ENCODE measurements at places on chromosomes 12 and 14.

GRCh38 chr12:5173511-5174011 is 129.9 kb downstream of the KCNA5 start:
- H3K4me3 ChIP-seq = no peak overlapping the region
- no peak for DNase-seq
- H3K27ac ChIP-seq = no peak overlapping the region

- DNase-seq = no peak
- no peak overlapping the region for H3K4me3 ChIP-seq
- H3K36me3 ChIP-seq = no peaks in the 10 kb centered on the region
Observed at GRCh38 chr12:84508851-84509260, 403.7 kb downstream of the SLC6A15 start.

GRCh38 chr14:103627073-103628025 is 1.7 kb upstream of the KLC1 start:
- peaks cover 15% of the 10 kb centered on the region for H3K4me1 ChIP-seq
- no peak for DNase-seq
- peak overlapping the region; percentile 84 for H3K4me3 ChIP-seq
- no peaks in the 10 kb centered on the region for H3K27me3 ChIP-seq
- H3K27ac ChIP-seq = peak overlapping the region; percentile 94

- no peak overlapping the region for H3K27ac ChIP-seq
- peaks cover 2% of the 10 kb centered on the region for H3K36me3 ChIP-seq
- peaks cover 4% of the 10 kb centered on the region for H3K4me1 ChIP-seq
- no peaks in the 10 kb centered on the region for H3K27me3 ChIP-seq
- DNase-seq = no peak
Observed at GRCh38 chr12:50545786-50546185, 41.0 kb downstream of the DIP2B start.

DNA sequence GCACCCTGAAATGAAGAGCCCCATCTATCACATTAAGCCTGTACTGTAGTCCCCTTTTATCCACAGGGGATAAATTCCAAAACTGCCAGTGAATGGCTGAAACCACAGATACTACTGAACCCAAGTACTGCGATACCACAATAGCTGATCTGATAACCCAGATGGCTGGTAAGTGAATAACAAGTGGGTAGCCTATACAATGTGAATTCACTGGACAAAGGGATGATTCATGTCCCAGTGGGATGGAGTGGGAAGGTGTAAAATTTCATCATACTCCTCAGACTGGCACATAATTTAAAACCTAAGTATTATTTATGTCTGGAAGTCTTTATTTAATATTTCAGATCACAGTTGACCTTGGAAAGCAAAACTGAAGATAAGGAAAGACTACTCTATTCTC is 201.3 kb downstream of the GPHN start:
- H3K4me3 ChIP-seq = no peak overlapping the region
- no peak for DNase-seq
- peaks cover 2% of the 10 kb centered on the region for H3K4me1 ChIP-seq
- H3K27me3 ChIP-seq = no peaks in the 10 kb centered on the region

GRCh38 chr12:88207921-88208620 is 66.0 kb downstream of the TMTC3 start:
- no peak overlapping the region for H3K4me3 ChIP-seq
- no peak overlapping the region for H3K27ac ChIP-seq
- H3K27me3 ChIP-seq = peaks cover 20% of the 10 kb centered on the region
- H3K4me1 ChIP-seq = no peaks in the 10 kb centered on the region
- DNase-seq = no peak

DNA sequence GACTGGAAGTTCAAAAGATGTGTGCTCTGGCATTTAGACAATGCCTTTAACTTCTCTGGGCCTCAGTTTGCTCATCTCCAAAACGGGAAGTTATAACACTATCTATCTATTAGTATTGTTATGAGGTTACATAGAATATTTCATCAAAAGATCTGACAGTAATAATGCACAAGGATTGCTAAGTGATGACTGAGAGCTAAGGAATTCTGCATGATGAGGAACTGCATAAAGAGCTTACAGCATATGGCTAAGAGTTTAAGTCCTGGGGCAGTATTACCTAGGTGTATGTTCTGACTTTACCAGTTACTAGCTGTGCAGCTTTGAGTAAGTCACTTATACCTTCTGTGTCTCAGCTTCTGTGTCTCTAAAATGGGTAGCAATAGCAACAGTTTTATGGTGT is 160.1 kb upstream of the TMPO start:
- DNase-seq = no peak
- H3K4me1 ChIP-seq = peaks cover 2% of the 10 kb centered on the region
- H3K36me3 ChIP-seq = no peaks in the 10 kb centered on the region
- H3K27me3 ChIP-seq = peaks cover 37% of the 10 kb centered on the region
- H3K27ac ChIP-seq = no peak overlapping the region
- no peak overlapping the region for H3K4me3 ChIP-seq

- no peaks in the 10 kb centered on the region for H3K27me3 ChIP-seq
- H3K4me1 ChIP-seq = no peaks in the 10 kb centered on the region
- no peak overlapping the region for H3K27ac ChIP-seq
- no peaks in the 10 kb centered on the region for H3K36me3 ChIP-seq
- DNase-seq = no peak
- no peak overlapping the region for H3K4me3 ChIP-seq
Observed at GRCh38 chr12:40634517-40635131, 57.6 kb upstream of the CNTN1 start.

DNA sequence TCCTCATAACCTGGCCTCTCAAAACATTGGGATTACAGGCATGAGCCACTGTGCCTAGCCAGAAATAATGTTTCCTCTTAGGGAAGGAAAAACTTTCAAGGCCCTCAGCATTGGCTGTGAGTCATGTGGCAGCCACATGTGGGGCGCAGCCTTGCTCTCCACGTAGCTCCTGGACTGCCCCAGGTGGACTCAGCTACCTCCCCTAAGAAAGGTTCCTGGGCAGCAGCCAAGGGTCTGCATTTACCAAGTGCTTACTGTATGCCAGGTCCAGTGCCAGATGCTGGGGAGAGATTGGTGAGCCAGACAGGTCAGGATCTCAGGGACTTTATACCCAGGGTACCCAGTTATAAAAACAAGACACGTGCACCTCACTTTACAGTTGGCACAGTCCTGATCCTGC is 3.7 kb upstream of the TRPV4 start:
- H3K4me3 ChIP-seq = no peak overlapping the region
- H3K4me1 ChIP-seq = peaks cover 5% of the 10 kb centered on the region
- H3K27ac ChIP-seq = no peak overlapping the region
- no peak for DNase-seq
- H3K27me3 ChIP-seq = peaks cover 56% of the 10 kb centered on the region

- H3K4me1 ChIP-seq = no peaks in the 10 kb centered on the region
- H3K27me3 ChIP-seq = peaks cover 26% of the 10 kb centered on the region
- DNase-seq = no peak
- H3K27ac ChIP-seq = no peak overlapping the region
- no peak overlapping the region for H3K4me3 ChIP-seq
- peaks cover 3% of the 10 kb centered on the region for H3K36me3 ChIP-seq
Observed at GRCh38 chr14:54447231-54447692, 6.1 kb upstream of the CNIH1 start.

GRCh38 chr12:4153343-4153892 is 120.1 kb upstream of the CCND2 start:
- H3K4me1 ChIP-seq = peaks cover 40% of the 10 kb centered on the region
- H3K4me3 ChIP-seq = peak overlapping the region; percentile 65
- peak overlapping the region; percentile 71 for H3K27ac ChIP-seq
- no peak for DNase-seq

DNA sequence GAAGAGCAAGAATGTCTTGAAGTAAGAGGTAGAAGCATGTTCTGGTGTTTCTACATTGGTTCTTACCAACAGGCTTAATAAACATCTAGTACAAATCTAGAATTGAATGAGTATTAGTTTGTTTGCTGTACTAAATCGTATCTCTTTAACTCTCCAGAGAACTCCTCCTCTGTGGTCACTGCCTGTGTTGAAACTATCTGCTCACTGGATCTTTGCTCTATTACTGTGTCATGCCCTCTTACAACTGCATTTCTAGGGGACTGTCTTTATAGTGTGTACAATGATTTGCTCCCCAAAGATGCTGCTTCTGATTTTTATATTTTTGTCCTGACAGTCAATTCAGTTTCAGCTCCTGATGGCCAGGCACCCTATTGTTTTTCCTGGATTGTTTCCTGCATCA is 50.1 kb upstream of the E2F7 start:
- H3K27ac ChIP-seq = no peak overlapping the region
- H3K36me3 ChIP-seq = no peaks in the 10 kb centered on the region
- no peaks in the 10 kb centered on the region for H3K27me3 ChIP-seq
- no peaks in the 10 kb centered on the region for H3K4me1 ChIP-seq
- no peak overlapping the region for H3K4me3 ChIP-seq
- DNase-seq = no peak

Data from effector memory CD8-positive, alpha-beta T cell (primary cell).